ENCODE measurements at places on chromosomes 6 and 20.

- DNase-seq = no peak
Observed at GRCh38 chr6:14270925-14271788, 153.6 kb downstream of the CD83 start.

DNA sequence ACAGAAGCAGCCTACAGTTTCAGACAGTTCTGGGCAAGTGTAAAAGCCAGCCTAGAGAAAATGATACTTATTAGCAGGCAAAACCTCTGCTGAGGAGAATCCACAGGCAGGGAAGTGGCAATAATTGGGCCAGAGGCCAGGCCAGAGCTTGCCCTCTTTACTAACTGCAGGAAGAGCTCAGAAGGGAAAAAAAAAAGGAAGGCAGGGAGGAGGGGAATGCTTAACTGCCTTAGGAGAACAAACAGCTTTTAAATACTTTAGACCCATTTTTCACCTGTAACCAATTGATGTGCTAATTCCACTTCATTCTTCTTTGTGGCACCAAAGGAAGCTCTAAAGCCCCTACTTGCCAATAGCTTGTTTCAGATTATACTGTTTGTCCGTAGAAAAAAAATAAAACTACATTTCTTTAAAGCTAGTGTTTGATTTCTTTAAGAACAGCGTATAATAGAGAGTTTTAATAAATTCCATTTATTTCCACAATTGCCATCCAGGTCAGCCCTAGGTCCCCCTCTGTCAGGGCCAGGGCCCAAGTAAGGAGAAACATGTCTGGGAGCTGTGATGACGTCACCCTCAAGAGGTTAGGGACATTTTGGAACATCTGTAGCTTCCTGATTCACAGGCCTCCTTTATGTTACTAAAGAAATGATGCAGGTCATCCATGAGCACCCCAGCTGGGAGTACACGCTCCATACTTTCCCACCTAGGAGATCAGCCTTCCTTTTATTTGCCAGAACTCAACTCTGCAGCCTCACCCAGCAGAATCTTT lies 384.3 kb downstream of the CDC5L start:
- no peak for DNase-seq

DNA sequence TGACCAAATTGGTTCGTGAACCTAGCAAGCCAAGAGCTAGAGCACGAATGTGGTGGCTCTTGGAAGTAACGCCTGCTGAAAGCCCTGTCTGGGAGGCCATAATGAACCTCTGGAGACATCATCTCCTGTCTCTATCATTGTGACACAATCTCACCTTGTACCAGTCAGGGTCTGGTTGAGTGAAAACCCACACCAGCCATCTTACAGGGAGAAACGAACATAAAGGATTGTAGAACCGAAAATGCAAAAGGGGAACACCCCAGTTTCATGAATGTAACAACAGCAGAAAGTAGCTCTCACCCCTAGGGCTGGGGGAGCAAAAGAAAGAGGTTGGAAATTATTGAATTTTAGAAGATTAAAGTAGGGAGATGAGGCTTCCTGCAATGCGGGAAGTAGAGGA lies 50.9 kb upstream of the TAB2 start:
- no peak for DNase-seq

GRCh38 chr6:40268614-40269013 lies 318.6 kb downstream of the LRFN2 start:
- DNase-seq = no peak

DNA sequence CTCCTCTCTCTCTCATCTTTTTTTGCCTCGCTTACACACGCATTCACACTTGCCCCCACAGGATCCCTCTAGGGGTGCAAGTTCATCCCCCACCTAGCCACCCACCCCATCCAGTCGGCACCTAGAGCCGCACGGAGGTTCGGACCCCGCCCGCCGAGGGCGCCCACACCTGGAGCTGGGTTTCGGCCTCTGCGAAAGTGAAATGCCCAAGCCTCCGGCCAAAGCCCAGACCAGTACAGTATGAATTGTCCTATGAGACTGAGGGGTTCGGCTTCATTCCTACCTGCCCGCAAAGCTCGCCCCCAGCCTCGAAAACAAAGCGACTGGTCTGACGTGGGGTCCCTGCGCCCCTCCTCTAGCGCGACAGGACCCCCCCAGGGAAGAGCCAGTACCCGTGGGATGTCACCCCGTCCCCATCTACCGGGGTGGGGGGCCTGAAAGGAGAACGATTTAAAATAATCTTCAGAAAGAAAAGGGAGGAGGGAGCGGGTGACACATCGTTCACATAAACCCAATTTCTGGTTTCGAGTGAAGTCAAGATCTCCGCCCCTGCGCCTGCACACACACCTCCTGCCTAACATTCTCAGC lies 1.5 kb downstream of the TFAP2A start:
- DNase-seq = no peak

GRCh38 chr6:137640086-137640485 lies 145.9 kb upstream of the OLIG3 start:
- DNase-seq = no peak

- DNase-seq = no peak
Observed at GRCh38 chr6:17847203-17847760, 140.2 kb downstream of the KIF13A start.

- DNase-seq = no peak
Observed at GRCh38 chr6:30879684-30880427, 4.5 kb upstream of the DDR1 start.

GRCh38 chr20:50624351-50625016 lies 66.9 kb downstream of the RIPOR3 start:
- DNase-seq = no peak

- no peak for DNase-seq
Observed at GRCh38 chr6:20716865-20717264, 182.6 kb downstream of the CDKAL1 start.

DNA sequence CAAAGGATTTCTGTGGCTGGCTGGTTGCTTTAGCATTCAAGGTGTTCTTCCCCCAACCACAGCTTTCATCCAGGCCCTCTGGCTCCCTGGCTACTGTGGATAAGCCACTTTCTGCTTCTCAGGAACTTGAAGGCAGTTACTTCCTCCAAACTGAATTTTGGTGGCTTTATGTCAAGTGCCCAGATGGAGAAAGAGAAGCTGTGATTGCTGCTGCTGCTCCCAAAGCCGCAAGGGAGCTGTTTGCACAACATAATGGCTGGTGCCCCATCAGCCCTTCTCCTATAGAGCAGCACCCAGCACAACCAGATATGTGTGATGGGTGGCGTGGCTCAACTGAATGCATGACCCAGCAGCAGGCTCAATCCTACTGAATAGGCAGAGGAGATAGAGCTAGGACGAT lies 465.2 kb downstream of the MAFB start:
- peak; percentile 28 for DNase-seq

GRCh38 chr20:17457079-17457478 lies 74.1 kb downstream of the BFSP1 start:
- no peak for DNase-seq

GRCh38 chr20:11112832-11113231 lies 439.0 kb upstream of the JAG1 start:
- no peak for DNase-seq

- no peak for DNase-seq
Observed at GRCh38 chr20:2051946-2052345, 49.7 kb upstream of the STK35 start.

DNA sequence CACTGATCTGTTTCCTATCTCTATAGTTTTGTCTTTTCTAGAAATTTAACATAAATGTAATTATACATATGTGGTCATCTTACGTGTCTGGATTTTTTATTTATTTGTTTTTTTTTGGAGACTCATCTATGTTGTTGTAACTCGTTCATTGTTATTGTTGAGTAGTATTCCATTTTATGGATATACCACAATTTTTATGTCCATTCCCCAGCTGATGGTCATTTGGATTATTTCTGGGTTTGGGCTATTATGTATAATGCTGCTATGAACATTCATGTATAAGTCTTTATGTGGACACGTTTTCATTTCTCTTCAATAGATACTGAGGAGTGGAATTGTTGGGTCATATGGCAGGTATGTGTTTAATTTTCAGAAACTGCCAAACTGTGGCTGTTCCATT lies 10.2 kb downstream of the DZANK1 start:
- DNase-seq = no peak

DNA sequence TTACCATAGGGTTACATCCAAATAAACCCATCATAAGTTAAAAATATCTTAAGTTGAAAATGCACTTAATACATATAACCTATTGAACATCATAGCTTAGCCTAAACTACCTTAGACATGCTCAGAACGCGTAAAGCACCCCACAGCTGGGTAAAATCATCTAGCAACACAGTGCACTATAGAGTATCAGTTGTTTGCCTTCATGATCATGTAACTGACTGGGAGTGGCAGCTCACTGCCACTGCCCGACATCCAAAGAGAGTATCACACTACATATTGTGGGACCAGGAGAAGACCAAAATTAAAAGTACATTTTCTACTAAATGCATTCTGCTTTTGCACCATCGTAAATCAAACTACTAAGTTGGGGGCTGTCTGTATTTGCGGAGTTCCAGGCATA lies 31.7 kb downstream of the THEMIS start:
- no peak for DNase-seq

GRCh38 chr6:95274686-95275235 lies 302.6 kb upstream of the MANEA start:
- DNase-seq = no peak

DNA sequence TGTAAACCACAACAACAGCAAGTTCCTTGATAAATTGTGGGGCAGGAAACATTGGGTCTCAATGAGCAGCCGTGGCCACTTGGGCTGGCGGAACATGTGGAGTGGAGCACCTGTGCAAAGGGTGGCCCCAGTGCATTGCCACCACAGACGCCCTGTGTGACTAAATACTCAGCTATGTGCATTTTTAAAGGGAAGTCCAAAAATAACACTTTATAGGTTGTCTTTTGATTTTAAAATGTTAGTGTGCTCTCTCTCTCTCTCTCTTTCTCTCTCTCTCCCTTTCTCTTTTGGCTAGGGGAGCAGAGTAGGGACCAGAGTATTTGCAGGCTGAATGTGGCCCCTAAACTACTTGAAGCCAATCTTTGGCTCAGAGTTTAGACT lies 236.3 kb downstream of the BCAS1 start:
- no peak for DNase-seq

DNA sequence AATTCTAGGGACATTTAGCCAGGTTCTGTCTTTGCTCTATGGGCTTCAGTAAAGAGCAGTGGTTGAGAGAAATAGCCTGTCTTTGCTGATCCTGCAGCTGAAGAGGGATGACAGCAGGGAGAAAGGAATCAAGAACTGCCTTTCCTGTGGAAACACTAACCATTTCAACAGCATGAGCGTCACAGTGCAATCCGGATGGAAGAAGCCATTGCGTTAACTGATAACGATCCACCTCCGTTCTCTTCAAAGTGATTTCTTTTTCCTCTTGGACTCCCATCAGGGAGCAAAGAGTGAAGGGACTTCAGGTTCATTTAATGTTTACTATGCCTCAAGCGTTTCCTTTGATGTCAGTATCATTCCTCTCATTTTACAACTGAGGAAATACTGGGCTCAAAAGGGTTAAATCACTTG lies 35.2 kb upstream of the EEF1E1 start:
- no peak for DNase-seq

GRCh38 chr20:14986026-14986655 lies 648.7 kb upstream of the FLRT3 start:
- no peak for DNase-seq

DNA sequence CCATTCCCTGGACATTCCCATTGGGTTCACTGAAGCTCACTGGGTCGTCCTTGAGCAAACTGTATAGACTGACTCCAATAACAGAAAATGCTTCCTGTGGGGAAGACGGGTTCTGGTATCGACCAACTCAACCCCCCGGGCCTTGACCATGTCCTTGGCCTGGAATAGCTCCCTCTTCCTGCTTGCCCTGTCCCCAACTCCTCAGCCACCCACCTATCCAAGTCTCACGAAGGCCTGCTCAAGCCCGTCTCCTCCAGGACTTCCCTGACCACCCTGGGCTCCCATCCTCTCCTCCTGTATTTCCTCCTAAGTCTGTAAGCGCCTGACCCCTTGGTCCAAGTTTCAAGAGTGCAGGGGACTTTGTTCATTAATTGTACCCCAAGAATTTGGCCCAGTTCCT lies 2.8 kb upstream of the HMGA1 start:
- DNase-seq = no peak

DNA sequence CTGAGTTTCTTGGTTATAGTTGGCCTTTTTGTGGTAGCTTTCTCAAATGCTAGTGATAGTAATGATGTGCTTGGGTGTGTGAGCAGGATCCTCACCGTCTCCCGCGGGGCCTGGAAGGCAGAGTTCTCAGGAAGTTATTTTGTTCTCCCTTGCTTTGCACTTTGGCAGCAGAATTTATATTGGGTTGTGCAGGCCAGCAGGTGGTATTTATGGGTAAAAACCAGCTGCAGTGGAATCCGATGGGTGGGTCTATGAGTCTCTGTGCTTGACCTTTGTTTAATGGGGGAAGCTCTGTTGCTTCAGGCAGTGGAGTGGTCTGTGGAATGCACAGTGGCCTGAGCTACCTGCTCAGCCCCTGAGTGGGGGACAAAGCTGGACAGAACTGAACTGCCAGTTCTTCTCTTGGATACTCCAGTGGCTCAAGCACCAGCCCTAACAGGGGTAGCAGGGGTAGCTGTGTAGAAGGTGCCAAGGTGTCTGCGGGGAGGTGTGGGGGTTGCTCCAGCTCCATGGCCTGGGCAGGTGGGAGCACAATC lies 27.3 kb downstream of the IGF2R start:
- no peak for DNase-seq

GRCh38 chr20:36307412-36308325 lies 1.5 kb downstream of the DLGAP4 start:
- peak; percentile 42 for DNase-seq

DNA sequence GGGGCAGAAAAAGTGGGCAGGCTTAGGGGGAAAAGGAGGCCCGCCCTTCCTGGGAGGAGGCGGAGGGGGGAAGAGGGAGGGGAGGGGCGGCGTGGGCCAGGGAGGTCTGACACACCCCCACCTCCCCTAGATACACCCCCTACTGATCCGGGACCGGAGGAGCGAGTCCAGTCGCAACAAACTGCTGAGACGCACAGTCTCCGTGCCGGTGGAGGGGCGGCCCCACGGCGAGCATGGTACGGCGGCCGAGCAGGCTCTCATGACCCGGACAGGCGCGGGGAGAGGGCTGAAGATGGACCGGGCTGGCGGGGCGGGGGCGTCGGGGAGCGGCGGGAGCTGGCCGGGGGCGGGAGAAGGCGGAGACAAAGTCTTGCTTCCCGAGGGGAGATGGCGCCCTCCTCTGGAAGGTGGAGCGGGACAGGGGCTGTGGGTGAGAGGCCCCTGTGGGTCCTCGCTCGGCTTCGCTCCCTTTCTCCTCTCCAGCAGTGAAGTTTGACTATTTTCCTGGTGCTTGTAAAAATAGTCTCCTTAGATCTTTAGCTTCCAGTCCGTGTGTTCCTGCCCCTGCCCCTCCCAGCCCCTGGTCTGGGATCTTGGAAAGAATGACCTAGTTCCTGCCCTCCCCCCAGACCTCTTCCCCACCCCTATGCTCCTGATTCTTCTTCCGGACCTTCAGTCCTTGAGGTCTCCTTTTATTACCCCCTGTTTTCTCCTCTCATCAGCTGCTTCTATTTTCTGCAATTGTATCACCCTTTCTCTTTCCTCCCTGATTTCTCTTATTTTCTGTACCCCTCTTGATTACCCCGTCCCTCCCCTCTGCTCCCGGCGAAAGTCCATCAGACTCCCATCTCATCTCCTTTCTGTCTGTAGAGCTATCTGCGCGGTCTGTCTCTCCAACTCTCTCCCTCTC lies 6.1 kb downstream of the SYNGAP1 start:
- DNase-seq = peak; percentile 75

- DNase-seq = no peak
Observed at GRCh38 chr6:94217836-94218235, 798.5 kb upstream of the EPHA7 start.

Measured in SK-N-DZ (cell line).